ENCODE measurements at places on chromosomes 6 and 20. TPM values are rescaled to one million over a fixed set of nuclear protein-coding genes. Genes with fewer than 3 reads are reported as not detected.

The FAM83C gene
- total RNA-seq = 0.08 TPM

The GRM1 gene
- total RNA-seq = 0.02 TPM

The CST2 gene
- total RNA-seq = 0.25 TPM

The ADGB gene
- not detected for total RNA-seq

All from A549 treated with GW870086 at 1 μM for 4 hours (cell line).